T47D (cell line): ENCODE measurements at places on chromosomes 12 and 14.
A peak's percentile ranks its signal among the peaks of the same experiment; 100 is the strongest.

DNA sequence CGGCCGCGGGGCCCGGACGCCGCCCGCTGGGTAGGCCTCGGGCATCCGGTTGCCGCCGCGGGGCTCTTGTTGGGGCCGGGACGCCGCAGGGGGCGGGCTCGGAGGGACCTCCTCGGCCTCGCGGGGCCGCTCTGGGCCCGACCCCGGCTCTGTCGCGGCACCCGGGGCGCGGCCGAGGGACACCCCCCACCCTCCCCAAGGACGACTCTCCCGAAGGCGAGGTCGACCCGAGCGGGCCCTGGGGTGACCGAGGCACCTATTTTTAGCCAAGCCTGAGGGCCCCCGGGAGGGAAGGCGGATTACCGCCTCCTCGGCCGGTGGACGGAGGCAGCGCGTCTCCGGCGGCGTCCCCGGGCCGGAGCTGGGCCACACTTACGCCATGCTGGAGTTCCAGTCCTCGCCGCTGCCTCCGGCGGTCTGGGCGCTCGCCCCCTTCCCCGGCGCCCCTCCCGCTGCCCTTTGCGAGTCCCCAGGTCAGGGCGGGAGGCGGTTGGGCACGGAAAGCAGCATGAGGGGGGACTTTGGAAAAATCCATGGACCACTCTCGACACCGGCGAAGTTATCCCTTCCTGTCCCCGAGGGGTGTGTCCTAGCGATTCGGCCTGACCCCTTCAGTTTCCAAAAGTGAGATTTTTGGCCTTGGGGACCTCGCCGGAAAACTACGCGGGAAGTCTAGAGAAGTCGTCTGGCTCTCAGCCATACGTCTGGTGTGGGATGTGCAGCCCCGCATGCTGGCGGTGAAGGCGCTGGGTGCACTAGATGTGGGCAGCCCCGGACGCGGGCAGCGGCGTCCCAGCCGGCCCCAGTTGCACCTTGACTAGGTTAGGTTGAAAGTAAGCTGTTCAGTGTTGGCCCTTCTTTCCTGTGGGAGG is 699 bp downstream of the KTN1 start:
- peak; percentile 35 for DNase-seq

DNA sequence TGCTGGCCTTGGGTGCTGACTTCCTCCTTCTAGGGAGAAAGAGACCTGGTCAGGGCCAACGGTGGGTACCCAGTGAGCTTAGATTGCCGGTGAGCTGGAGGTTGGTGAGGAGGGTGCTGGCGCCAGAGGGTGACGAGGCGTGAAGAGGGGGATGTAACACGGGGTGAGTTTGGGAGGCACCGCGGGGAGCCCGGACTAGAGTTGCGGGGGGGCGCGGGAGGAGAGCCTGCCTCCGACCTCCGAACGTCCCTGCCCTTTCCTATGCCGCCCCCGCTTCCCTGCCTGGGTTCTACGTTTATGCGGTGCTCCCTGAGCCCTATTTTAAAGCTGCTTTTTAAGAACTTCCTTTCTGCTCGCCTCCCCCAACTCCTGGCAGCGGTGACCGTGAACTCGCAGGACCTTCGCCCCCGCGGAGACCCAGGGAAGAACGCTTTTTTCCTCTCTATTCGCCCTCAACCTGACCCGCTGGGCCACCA is 18.6 kb downstream of the OR6S1 start:
- no peak for DNase-seq

- no peak for DNase-seq
Observed at GRCh38 chr14:29240066-29240465, 473.5 kb downstream of the FOXG1 start.

GRCh38 chr14:85529803-85530574 is at the start of gene FLRT2:
Gene FLRT2, plus strand, starts transcription at chr14:85530144. Its CDS starts 91,371 bp downstream, at chr14:85621515.
- no peak for DNase-seq

DNA sequence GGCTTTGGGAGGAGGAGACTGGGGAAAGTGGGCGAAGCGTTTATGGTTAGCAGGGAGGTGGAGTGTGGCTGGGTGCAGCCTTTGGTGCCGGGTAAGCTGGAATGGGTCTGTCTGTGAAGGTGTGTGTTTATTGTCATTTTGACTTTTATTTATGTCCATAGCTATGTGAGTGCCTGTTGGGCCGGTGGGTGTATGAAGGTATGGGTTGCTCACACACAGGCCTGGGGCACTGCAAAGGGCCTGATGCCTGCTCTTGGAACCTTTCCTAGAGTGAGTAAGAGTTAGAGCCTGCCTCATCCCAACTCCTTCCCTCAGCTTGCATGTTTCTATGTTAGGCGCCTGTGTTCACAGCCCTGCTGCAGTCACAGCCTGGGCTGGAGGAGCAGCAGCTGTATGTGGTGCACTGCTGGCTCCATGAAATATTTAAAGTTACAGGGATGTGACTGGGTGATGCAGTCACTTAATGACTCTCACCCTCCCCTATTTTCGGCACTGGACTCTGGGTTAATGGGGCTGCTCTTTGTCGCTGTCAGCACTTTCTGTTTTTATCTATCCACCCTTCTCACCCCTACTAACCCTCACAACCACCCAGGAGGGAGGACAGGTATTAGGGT is 2.6 kb upstream of the PPP1R1A start:
- DNase-seq: no peak

DNA sequence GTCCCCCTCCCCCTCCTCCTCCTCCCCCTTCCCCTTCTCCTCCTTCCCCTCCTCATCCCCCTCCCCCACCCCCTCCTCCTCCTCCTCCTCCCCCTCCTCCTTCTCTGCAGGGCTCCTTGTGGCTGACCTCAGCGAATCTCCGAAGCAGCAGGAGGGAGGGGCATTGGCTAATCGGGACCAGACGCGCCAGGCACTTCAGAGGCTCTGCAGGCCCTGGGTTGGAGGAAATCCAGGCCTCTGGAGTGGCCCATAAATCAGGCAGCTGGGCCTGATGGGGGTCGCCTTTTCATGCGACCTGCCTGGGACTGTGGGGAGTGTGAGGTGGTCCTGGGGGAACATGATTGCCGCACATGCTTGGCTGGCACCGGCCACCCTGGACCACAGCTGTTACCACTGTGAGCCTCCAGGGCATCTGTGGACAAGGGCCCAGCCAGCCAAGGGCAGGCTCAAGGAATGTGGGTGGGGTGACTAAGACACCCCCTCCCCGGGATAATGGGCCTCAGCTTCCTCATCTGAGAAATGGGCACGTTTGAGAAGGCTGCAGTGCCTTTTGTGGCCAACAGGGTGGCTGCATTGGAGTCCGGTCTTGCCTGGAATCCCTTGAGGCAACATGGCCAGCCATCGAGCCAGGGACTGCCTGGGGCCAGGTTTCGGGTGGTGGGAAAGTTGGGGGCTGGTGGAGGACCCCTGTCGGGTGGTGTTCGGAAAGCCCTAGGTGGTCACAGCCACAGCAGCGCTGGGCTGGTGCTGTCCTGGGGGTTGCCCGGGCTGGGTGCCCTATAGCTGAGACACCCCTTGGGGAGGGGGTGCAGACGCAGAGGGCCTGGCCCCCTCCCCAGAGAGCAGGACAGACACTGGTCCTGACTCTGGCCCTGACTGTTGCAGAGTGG is 12.0 kb downstream of the KIF26A start:
- DNase-seq: no peak

GRCh38 chr12:123120452-123121166 is 30.3 kb downstream of the PITPNM2 start:
- DNase-seq: no peak

GRCh38 chr14:69612014-69612782 is 802 bp downstream of the SUSD6 start:
- DNase-seq: no peak
